ENCODE measurements at places on chromosomes 3 and 15. TPM values are rescaled to one million over a fixed set of nuclear protein-coding genes. Genes with fewer than 3 reads are reported as not detected.

GRCh38 chr15:95557226-95558046 is 773.1 kb upstream of the NR2F2 start:
- no peak for DNase-seq
- H3K4me3 ChIP-seq, result no peak overlapping the region
- H3K4me1 ChIP-seq, result peaks cover 10% of the 10 kb centered on the region
- H3K27ac ChIP-seq, result peak overlapping the region; percentile 8
- no peaks in the 10 kb centered on the region for H3K36me3 ChIP-seq

DNA sequence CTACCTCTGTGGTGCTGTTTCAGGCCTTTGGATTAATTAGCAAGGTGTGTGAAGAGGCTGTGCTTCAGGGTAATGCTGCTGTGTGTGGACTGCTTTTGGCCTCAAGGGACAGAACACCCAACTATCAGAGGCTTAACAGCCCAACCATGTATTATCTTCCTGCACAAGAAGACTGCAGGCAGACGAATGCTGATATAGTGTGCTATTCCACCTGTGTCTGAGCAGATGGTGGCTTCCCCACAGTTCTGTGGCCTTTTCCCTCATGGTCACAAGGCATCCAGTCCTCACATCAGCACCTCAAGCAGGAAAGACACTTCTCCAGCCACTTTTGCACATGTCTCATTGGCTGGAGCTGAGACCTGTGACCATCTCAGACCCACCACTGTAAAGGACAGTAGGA is 76.6 kb downstream of the CHCHD6 start:
- no peak overlapping the region for H3K27ac ChIP-seq
- H3K4me3 ChIP-seq, result no peak overlapping the region
- H3K27me3 ChIP-seq, result no peaks in the 10 kb centered on the region

LRTM1 gene
- not detected for total RNA-seq

- peaks cover 80% of the 10 kb centered on the region for H3K4me1 ChIP-seq
- no peaks in the 10 kb centered on the region for H3K36me3 ChIP-seq
- peak; percentile 29 for DNase-seq
- no peak overlapping the region for H3K4me3 ChIP-seq
- no peaks in the 10 kb centered on the region for H3K27me3 ChIP-seq
Measured at GRCh38 chr15:39434163-39434562, 146.7 kb upstream of the THBS1 start.

MAGEL2 gene
- total RNA-seq, result not detected

DNA sequence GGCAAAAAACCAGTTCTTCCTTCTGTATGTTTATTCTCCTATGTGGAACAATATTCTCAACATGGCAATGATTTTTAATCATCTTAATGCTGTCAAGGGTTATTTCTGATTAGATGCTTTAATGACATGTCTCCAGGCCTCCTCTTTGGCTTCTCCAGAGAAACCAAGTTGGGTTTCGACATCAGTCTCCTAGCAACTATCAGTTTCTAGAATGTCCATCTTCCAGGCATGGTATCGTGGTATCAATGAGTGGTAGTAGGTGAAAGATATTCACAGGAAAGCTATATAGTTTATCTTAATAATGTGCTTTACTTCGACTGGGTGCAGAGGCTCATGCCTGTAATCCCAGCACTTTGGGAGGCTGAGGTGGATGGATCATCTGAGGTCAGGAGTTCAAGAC is 128.5 kb downstream of the C3orf70 start:
- DNase-seq, result no peak
- no peaks in the 10 kb centered on the region for H3K27me3 ChIP-seq
- no peaks in the 10 kb centered on the region for H3K4me1 ChIP-seq
- no peak overlapping the region for H3K27ac ChIP-seq
- H3K4me3 ChIP-seq, result no peak overlapping the region

ANKUB1 gene
- not detected for total RNA-seq

RFX7 gene
- 5.4 TPM for total RNA-seq

CKMT1B gene
- 1.3 TPM for total RNA-seq

GRCh38 chr3:149486726-149487125 is 12.2 kb downstream of the TM4SF4 start:
- peaks cover 8% of the 10 kb centered on the region for H3K4me1 ChIP-seq
- no peak overlapping the region for H3K4me3 ChIP-seq
- no peaks in the 10 kb centered on the region for H3K36me3 ChIP-seq
- no peak for DNase-seq
- H3K27ac ChIP-seq, result no peak overlapping the region

TRA2B gene
- 73.8 TPM for total RNA-seq

GRCh38 chr15:70125605-70126004 is 27.9 kb upstream of the TLE3 start:
- peaks cover 12% of the 10 kb centered on the region for H3K4me1 ChIP-seq
- H3K27me3 ChIP-seq, result no peaks in the 10 kb centered on the region
- H3K27ac ChIP-seq, result no peak overlapping the region
- H3K36me3 ChIP-seq, result no peaks in the 10 kb centered on the region
- H3K4me3 ChIP-seq, result no peak overlapping the region
- DNase-seq, result no peak

DNA sequence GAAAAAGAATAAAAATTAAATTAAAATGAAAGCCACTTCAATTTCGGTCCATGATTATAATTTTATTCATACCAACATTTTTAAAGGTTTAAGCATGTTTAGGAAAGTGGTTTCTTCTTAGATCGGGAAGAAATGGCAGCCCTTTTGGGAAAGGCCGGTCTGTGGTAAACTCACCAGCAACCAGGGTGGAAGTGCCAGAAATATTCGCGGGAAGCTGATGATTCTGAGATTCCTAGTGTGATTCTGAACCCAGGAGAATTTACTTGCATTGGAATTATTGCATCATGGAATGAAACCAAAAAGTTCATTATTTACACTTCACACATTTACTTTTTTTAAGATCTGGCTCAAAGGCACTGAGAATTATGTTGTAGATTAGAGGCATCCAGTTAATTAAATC is 97.2 kb upstream of the CCNL1 start:
- H3K4me1 ChIP-seq, result no peaks in the 10 kb centered on the region
- DNase-seq, result no peak
- no peaks in the 10 kb centered on the region for H3K36me3 ChIP-seq
- H3K4me3 ChIP-seq, result no peak overlapping the region

GRCh38 chr3:104411757-104412156 is 955.0 kb upstream of the ALCAM start:
- DNase-seq, result no peak
- H3K4me1 ChIP-seq, result no peaks in the 10 kb centered on the region
- no peak overlapping the region for H3K27ac ChIP-seq
- H3K27me3 ChIP-seq, result no peaks in the 10 kb centered on the region

DNA sequence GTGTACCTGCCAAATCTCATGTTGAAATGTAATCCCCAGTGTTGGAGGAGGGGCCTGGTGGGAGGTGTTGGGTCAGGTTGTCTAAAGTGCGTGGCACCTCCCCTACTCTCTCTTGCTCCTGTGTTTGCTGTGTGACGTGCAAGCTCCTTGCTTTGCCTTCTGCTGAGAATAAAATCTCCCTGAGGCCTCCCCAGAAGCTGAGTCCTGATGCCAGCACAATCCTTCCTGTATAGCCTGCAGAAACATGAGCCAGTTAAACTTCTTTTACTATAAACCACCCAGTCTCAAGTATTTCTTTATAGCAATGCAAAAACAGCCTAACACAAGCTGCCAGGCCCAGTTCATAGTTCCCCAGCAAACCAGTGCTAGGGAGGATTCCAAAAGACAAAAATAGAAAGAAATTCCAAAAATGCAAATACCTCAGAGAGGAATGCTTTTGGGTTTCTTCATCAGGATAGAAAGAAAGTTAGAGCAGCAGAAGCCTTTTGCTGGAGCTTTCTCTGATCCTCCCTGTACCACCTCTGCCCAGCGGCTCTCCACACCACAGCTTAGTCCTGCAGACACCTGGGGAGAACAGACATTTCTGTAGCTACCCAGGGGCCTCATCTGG is 25.9 kb upstream of the CDV3 start:
- H3K27me3 ChIP-seq, result no peaks in the 10 kb centered on the region
- peak overlapping the region; percentile 78 for H3K27ac ChIP-seq
- no peaks in the 10 kb centered on the region for H3K36me3 ChIP-seq
- peaks cover 24% of the 10 kb centered on the region for H3K4me1 ChIP-seq
- H3K4me3 ChIP-seq, result no peak overlapping the region

DNA sequence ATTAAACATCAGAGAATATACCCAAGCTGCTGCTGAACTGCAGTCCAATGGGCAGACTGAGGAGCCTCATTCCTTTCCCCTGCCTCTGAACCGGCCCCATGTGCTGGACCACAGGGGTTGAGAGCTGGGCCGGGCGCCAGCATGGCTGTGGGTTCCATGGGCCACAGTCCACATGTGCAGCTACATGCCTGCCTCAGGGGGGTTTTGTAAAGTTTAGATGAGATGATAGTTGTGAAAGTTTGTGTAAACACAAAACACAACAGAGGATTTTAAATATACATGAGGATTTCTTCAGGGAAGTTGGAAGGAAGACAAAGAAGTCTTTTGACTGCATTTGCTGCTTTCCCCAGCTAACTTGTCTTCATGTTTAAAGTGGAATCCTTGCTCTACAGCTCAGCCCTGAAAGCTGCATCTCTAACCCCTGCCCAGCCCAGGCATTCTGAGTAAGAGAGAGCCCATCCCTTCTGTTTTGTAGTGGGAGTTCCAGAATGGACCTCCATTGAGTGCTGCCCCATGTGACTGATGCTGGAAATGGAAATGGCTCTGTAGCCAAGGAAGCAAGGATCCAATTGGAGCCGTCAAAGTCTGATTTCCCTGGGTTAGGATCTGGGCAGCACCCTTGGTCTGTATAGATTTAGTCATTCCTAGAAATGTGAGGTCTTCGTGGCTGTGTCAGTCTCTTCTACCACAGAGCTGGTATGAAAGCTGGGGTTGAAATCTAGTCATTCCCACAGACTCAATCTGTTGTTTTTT is 17.5 kb downstream of the SLC12A8 start:
- no peak for DNase-seq
- no peak overlapping the region for H3K27ac ChIP-seq
- H3K36me3 ChIP-seq, result no peaks in the 10 kb centered on the region
- no peaks in the 10 kb centered on the region for H3K27me3 ChIP-seq
- no peak overlapping the region for H3K4me3 ChIP-seq

GRCh38 chr15:26721232-26721967 is 51.5 kb downstream of the GABRB3 start:
- no peaks in the 10 kb centered on the region for H3K36me3 ChIP-seq
- no peak overlapping the region for H3K4me3 ChIP-seq
- no peaks in the 10 kb centered on the region for H3K27me3 ChIP-seq
- DNase-seq, result no peak
- H3K4me1 ChIP-seq, result no peaks in the 10 kb centered on the region

CMC1 gene
- total RNA-seq, result 9.1 TPM

DNA sequence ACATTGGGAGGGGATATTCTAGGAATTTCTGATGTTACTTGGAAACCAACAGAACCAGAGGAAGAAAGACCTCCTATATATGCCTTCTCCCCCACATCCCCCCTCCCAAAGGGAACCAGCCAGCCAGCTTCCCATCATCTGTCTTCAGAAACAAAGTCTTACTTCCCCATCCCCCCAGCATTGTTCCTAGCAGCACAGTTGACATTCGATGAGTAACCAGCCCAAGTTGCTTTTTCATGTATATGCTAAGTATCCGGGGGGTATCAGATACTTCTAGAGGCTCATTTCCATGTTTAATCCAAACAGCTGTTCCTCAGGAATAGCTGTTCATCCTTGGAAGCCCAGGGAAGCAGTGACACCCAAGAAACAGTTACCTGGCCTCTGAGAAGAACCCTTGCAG is 16.0 kb downstream of the RMDN3 start:
- no peaks in the 10 kb centered on the region for H3K27me3 ChIP-seq
- no peak overlapping the region for H3K27ac ChIP-seq
- DNase-seq, result no peak
- H3K4me1 ChIP-seq, result no peaks in the 10 kb centered on the region
